NCI-H524 treated with DMSO at 0.1 percent for 48 hours (cell line): ENCODE measurements at places on chromosomes 5 and 9.

DNA sequence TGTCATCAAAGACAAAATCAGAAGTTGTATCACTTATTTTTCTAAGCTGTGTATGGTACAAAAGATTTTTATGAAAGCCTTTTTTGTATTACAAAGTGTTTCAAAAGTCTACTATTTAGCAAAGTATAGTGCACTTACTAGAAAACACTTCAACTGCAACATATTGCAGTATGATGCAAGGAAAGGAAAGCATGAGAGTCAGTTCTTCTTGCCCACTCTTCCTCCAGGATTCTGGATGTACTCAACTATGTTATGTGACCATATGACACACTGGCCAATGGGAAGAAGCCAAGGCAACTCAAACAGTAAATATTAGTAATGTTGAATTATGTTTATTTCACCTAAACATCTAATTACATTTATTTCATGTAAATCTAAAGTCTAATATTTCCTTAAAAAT lies 49.5 kb upstream of the TYRP1 start:
- DNase-seq = no peak

- DNase-seq = no peak
These were observed 9.8 kb upstream of the OLFM1 start for GRCh38 chr9:135077497-135078200.

GRCh38 chr5:122639033-122639432 lies 135.8 kb upstream of the SNX2 start:
- no peak for DNase-seq

- no peak for DNase-seq
These were observed 3.5 kb upstream of the PRDM12 start for GRCh38 chr9:130660683-130661450.

- no peak for DNase-seq
These were observed 60.4 kb downstream of the FREM1 start for GRCh38 chr9:14849851-14850250.

DNA sequence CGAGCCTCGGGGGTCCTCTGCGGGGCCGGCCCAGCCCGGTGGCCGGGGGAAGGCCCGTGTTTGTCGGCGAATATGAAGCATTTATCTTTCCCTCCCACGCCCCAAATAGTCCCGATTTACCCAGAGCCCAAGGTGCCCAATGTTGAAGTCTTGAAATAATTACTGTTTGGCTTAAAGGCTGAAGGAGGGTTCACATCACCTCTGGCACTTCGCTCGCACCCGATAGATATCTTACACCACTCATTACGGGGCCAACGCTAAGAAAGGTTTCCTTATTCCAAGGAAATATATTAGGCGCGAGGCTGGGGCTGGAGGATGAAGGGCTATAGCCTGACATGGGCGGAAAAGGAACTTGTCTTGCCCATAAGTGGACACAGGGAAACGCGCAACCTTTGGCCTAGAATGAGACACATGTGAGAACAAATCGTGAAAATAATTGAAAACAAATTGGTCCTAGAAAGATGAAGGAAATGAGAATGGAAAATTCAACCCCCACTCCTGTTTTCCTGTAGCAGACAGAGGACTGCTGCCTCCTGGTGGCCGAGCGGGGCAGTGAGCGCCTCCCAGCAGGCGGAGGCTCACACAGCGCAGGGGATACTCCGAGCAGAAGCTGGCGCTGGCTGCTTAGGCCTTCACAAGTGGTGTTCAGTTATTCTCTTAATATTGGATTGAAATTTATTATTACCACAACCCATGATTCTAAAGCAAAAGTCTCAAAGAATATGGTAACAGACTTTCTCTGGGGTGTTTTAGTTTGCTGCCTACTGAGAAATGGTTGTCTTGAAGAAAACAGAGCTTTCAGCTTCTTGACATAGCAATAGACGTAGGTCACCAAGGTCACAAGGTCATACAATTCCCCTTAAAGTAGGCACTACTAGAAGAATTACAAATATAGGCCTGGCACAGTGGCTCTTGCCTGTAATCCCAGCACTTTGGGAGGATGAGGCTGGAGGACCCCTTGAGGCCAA lies 7.9 kb downstream of the CCL21 start:
- peak; percentile 31 for DNase-seq

GRCh38 chr9:110133608-110134210 lies 74.2 kb downstream of the C9orf152 start:
- DNase-seq = no peak

DNA sequence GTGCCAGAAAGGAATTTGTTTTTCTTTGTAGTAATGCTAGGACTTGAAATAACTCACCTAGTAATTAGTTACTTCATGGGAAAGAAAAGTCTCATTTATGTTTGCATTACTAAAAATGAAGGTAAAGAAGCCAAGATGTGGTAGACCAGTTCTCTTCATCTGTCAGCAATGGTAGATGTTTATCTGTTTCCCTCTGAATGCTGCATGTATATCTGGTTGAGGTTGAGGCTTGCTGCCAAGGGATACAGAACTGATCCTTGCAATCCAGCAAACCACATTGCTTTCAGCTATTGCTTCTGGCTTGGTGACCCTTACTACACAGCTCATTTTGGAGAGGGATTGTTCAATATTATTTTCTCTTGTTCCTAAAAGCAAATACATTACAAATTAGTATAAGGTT lies 73.6 kb downstream of the ZNF474 start:
- no peak for DNase-seq

DNA sequence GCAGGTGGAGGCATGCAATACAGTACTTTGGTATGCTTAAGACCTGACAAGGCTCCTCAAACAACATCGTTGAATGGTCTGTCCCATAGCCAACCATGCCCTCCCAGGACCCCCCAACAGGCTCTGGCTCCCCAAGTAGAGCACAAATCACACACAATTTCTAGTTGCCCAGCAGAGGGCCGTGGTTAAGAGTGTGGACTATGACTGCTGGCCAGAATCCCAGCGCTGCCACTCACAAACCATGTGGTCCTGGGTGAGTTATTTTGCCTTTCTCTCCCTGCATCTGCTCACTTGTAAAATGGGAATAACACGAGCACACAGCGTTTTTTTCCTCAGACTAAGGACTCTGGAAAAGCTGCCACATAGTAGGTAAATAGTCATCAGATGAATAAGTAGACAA lies 6.5 kb downstream of the CKMT2 start:
- no peak for DNase-seq
